Fibroblast of skin of scalp (primary cell): ENCODE measurements at places on chromosomes 3 and 15.
A peak's percentile ranks its signal among the peaks of the same experiment; 100 is the strongest.

GRCh38 chr3:8485141-8485870, 16.3 kb upstream of the LMCD1 start:
- peak; percentile 70 for DNase-seq

GRCh38 chr15:69648212-69648611, 195.6 kb downstream of the RPLP1 start:
- no peak for DNase-seq

DNA sequence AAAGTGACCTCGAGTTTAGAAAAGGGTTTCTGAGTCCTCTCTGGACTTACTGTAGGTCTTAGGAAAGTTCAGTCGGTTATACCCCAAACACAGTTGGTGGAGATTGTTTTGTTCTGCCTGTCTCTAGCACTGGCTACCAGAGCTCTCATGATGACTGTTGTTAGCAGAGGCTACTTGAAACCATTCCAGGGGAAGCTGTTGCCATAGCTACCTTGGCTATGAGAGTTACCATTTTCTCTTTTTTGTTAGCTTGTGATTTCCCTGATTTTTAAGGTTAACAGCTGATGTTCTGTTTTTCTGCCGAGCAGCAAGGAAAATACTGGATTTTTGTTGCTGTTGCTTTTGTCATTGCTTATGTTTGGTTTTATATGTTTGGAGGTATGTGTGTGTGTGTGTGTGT, 26.7 kb downstream of the ABHD2 start:
- no peak for DNase-seq

GRCh38 chr3:195257454-195258448, 13.2 kb downstream of the XXYLT1 start:
- no peak for DNase-seq

- peak; percentile 38 for DNase-seq
Observed at GRCh38 chr3:136960838-136961836, 3.4 kb downstream of the IL20RB start.

DNA sequence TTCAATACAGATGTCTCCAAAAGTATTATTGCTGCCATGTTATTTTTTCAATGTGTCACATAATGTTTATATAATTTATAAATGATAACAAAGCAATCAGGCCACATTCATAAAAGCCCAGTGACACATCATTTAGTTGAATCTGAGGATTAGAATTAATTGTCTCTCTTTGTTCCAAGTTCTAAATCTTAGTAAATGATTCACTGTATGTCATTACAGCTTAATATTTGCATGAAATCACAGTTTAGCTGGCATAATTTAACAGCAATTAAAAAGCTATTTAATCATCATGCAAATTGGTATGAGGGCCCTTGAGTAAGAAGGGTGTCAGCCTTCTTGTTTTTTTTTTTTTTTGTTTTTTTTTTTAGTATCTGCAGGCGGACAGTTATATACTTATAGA, 427.0 kb downstream of the EPHA6 start:
- DNase-seq, result no peak

GRCh38 chr3:134384963-134385362, 10.7 kb upstream of the AMOTL2 start:
- no peak for DNase-seq

DNA sequence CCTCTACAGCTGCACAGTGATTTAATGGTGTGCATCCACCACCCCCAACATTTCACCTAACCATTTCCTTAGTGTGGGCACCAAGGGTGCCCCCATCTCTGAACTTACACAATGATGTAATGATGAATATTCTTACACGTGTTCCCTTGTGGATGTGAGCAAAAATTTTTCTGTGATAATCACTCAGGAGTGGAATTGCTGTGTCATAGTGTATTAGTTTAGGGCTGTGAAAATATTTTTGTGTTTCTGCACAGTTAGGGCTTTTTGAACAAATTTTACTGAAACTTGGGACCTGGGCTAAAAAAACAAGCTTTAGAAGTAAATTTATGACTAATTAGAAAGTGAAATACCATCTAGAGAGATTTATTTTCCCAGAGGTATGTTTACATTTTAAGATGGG, 134.5 kb upstream of the CCNL1 start:
- DNase-seq, result peak; percentile 56

- DNase-seq, result peak; percentile 8
Observed at GRCh38 chr15:95760508-95760907, 570.0 kb upstream of the NR2F2 start.

GRCh38 chr3:22923711-22924110, 279.4 kb upstream of the UBE2E2 start:
- DNase-seq, result no peak

DNA sequence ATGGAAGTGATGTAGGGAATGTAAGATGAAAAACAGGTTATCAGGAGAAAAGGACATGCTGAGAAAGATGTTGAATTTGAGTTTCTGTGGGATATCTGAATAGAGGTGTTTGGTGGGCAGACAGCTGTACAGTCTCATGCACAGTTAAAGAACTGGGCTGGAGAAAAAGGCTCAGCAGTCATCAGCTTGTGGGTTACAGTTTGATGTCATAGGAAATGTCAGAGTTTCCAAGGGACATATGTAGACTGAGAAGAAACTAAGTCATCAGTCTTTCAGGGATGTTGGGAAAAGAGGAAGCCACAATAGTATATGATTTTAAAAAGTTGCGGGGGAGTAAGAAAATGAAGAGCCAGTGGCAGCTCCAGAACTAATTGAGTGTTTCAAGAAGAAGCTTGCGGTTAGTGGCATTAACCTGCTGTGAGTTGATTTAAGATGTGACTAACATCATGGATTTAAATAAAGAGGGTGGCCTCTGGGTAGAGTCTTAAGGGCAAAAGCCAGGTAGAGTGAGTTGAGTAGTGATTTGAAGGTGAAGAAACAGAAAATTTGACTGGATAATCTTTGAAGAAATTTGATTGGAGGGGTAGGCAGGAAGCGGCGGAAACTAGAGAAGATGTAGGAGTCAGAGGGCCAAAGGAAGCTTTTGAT, 24.6 kb downstream of the GORASP1 start:
- no peak for DNase-seq

DNA sequence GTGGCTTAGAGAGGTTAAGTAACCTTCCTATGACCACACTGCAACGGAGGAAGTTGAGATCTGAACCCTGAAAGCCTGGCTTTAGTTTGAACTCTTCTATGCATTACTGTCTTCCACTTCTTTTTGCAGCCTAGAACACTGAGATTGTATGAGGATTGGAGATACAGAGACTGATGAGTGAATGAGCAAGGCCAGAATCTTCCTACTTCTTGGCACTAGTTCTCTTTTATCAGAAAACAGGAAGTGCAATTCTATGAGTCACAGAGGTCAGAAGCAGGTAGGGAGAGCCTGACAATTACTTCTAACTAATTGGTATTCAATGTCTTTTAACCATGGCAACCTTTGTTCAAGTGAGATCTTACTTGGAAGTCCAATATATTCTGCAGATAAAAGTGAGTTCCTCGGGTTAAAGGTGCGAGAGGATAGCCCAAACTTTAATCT, 219.0 kb downstream of the SHQ1 start:
- DNase-seq, result no peak

- no peak for DNase-seq
Observed at GRCh38 chr15:54517366-54517765, 539.1 kb downstream of the UNC13C start.
